ENCODE measurements at places on chromosomes 3 and 15.

GRCh38 chr15:75738014-75738646 lies 25.5 kb upstream of the CSPG4 start:
- no peak for DNase-seq

- DNase-seq, result no peak
These were observed 4.5 kb downstream of the EOGT start for GRCh38 chr3:69008980-69009379.

- DNase-seq, result no peak
These were observed 12.1 kb upstream of the CPB1 start for GRCh38 chr3:148815316-148816110.

DNA sequence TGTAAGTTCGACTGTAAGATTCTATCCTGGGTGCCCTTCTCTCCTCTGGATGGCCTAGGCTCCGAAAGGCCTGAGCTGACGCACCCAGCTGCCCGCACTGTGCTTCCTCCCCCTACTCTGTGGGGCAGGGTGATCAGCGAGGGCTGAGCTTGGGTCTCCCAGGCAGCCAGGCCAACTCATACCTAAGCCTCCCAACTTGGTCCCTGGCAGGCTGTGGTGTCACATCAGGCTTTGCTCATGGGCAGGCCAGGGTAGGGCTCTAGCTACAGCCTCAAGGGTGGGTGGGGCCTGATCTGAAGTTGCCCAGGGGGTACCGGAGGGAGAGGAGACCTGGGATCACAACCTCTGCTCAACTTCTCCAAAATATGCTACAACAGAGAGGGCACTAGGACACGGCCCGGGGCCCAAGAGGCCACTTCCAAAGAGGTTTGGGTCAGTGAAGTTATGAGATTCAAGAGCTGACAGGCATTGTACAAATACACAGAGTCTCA lies 123.1 kb downstream of the ADCY5 start:
- DNase-seq, result no peak

- DNase-seq, result peak; percentile 22
These were observed 849 bp upstream of the HDAC11 start for GRCh38 chr3:13479332-13479581.

DNA sequence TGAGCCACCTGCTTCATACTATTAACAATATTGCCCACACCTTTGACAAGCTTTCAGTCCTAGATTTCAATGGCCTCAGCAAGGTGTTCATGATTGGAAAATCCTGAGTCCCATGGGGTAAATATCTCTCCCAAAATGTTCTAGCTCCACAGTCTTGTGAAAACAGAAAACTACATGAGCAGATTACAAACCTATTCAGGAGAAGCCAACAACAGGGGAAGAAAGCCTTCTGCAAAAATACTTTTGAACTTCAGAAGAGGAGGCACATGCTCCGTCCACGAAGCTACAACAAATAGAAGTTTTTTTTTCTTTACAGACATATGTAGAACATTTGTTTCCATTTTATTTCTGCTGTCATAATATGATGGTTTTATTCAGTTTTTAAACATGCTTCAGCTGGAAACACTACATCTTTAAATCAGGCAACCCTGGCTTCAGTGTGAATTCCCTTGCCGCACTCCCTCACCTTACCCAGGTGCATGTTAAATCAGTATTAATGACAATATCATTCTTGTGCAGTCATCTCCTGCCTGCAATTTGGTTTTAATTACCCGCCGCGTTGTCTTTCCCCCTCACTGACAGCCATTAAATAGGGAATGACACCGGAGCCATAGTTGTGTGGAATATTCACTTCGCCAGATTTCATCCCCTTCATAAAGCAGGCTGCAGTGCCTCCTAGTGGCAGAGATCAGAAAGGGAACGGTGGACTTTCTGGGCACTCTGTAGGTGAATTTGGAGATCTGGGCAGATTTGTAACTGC lies 725.5 kb upstream of the ARRDC4 start:
- DNase-seq, result no peak

DNA sequence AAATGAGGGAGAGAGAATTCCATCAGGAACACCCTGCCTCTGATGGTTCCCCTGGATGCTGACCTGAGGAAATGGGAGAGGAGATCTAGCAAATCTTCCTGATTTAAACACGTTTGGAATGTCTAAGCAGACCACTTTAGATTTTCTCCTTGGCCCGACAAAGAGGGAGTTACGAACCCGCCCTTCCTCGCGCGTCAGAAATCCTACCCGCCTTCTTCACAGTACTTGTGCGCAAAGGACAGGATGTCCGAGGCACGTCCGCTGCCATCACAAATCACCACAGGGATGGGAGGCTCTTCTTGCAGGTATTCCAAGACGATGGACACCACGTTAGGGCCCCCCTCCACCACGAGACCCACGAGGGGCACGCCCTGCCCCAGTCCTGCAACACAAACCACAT lies 38.6 kb downstream of the TRPM1 start:
- no peak for DNase-seq

DNA sequence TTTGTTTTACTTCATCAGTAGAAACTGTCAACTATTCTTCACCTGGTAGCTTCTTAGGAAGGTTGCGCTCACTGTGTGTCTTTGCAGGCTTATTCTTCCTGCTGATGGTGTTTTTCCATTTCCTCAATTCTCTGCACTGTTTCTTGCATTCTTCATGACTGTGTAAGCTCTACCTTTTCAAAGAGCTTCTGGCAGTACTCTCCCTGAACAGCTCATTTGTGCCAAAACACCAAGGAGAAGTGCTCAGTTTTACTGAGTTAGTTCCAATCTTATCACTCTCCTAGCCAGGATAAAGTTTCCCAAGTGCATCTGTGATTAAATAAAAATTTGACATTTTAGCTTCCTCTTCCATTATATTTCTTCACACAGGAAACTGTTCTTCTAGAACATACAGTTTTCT lies 339.8 kb downstream of the EPHA3 start:
- DNase-seq, result no peak

DNA sequence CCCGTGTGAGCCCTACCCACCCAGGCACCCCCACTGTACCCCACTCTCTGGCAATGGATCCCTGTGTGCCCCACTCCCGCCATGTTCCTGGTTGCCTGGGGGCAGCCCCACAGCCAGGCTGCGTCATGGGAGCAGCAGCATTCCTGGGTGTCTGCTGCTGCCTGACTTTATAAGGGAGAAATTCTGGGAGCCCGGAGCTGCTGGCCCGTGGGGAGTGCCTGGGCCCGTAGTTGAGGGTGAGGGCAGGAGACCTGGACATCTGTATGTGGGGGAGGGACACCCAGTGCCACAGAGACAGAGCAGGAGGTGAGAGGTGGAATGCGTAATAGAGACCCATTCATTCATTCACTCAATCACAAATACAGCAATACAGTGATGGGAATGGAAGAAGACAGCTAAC lies 15.1 kb downstream of the CSPG4 start:
- DNase-seq, result no peak

- no peak for DNase-seq
These were observed 52.2 kb downstream of the PLD1 start for GRCh38 chr3:171758109-171758508.

DNA sequence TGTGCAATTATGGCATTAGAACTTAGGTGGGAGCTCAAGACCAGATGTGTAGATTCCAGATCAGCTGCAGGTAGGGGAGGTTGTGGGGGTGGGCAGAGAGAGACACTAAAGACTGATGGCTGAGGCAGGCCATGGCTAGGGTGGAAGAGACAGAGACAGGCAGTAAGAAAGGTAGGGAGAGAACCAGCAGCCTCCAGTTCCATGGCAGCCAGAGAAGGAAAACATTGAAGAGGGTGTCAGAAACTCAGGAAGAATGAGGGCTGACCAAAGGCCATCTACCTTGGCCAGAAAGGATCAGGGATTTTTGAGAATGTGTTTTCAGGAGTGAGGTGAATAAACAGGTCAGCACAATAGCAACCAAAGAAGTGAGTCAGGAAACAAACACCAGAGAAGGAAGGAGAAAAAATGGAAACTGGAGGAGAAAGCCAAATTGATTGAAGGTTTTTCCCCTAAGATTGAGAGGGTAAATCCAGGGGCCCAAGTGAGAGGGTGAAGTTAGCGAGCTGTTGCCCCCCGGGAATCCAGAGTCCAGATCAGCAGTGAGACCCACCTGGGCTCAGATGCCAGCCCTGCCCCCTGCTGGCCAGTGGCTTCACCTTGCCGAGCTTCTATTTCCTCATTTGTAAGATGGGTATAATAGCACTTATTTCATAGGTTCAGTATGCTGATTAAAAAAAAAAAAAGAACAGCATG lies 41.0 kb downstream of the ABHD2 start:
- DNase-seq, result peak; percentile 38

- no peak for DNase-seq
These were observed 9.3 kb upstream of the NR2E3 start for GRCh38 chr15:71800835-71801745.

DNA sequence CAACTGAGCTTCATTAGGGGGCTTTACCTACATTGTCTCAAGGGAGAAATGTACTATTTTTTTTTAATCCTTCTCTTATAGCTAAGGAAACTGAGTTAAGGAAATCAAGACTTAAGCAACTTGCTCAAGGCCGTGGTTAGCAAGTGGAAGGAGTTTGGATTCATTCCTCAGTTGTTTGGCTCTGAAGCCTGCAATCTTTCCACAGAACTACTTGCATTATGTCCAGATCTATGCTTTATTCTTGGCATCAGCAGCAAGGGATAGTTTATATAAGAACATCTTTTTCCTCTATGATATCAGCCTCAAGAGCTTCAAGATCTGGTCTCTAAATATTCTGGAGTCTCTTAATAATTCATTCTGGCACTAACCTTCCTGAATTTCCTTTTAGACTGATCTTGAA lies 182.4 kb downstream of the SV2B start:
- DNase-seq, result no peak

GRCh38 chr3:60584250-60584649 lies 667.0 kb downstream of the FHIT start:
- no peak for DNase-seq

DNA sequence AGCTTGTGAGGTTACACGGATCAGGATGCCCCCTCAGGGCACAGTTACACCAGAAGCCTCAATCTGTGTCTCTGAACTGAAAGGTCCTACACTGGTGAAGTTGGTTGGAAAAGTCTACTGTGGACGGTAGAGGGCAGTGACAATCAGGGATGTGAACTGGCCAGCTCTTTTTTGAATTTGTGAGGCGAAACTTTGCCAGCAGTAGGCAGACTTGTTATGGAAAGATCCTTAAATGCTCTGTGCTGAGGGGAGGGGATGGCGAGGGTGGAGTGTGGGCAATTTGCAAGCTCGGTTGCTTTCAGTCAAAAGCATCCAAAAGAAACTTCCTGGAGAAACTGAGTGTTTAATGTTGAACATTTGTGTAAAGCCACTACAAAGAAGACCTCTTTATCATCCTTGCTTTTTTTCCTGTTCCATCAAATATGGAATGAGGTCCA lies 127.4 kb upstream of the ABHD17C start:
- no peak for DNase-seq

GRCh38 chr3:190336516-190337189 lies 14.4 kb upstream of the CLDN1 start:
- DNase-seq, result no peak

GRCh38 chr15:64127521-64128270 lies 23.8 kb upstream of the SNX22 start:
- DNase-seq, result no peak

- DNase-seq, result no peak
These were observed 32.2 kb upstream of the TRH start for GRCh38 chr3:129942296-129942695.

- DNase-seq, result no peak
These were observed 63.0 kb upstream of the MB21D2 start for GRCh38 chr3:192980632-192981031.

DNA sequence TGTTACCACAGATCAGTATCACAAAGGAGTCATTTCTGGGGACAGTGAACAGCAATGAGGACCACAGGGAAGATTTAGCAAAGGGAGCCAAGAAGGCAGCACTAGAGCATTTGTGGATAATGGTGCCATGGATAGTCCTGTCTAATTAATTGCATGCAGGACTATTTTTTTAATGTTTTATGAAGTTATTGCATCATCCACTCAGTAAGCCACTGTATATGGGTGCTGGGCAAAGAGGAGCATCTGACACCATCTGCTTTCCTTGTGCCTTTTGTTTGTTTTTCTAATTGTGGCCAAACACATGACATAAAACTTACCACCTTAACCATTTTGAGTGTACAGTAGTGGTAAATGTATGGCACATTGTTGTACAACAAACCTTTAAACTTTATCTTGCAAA lies 301.1 kb upstream of the LRRFIP2 start:
- no peak for DNase-seq

DNA sequence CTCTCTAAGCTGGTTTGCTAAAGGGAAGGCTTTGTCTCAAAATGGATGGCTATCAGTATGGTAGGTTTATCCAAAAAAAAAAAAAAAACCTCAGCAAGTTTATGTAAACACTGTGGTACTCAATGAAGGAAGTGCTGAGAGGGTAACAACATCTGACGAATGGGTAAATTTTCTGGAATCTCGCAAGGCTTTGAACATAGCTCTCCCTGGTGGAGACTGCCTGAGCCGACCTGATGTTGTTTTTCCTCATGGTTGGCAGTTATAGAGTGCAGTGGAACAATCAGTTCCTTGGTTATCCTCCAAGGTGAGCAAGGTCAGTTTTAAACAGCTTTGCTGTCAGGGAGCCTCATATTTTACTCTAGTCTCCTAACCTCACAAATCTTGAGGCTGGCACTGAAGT lies 94.6 kb downstream of the ZPLD1 start:
- DNase-seq, result no peak

GRCh38 chr15:64503197-64503596 lies 42.8 kb downstream of the ZNF609 start:
- no peak for DNase-seq

Data from activated CD4-positive, alpha-beta T cell treated with anti-CD3 and anti-CD28 coated beads for 1 hour (primary cell).